Femur (tissue), 1 donor: ENCODE measurements at places on chromosomes 3 and 15.

- no peak for DNase-seq
These were observed 265.4 kb downstream of the VPS13C start for GRCh38 chr15:61794881-61795280.

- no peak for DNase-seq
These were observed 282.3 kb downstream of the SLC9A9 start for GRCh38 chr3:143565951-143566350.

DNA sequence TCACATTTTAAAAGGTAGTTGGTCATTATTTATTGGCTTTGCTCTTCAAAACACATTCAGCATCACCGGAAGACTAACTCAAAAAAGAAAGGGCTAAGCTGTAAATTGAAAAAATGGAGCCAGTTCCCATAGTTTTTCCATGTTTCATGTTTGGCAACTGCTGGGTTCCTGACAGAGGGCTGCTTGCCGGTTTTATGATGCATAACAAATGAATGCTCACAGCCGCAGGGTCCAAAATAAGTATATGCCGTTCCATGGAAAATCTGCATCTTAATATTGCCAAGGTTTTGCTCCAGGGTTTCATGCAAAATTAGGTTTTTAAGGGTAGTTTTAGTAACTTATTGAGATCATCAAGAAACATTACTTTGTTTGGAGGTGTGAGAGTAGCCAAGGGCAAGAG, 15.8 kb downstream of the SLC12A1 start:
- DNase-seq = peak; percentile 34

DNA sequence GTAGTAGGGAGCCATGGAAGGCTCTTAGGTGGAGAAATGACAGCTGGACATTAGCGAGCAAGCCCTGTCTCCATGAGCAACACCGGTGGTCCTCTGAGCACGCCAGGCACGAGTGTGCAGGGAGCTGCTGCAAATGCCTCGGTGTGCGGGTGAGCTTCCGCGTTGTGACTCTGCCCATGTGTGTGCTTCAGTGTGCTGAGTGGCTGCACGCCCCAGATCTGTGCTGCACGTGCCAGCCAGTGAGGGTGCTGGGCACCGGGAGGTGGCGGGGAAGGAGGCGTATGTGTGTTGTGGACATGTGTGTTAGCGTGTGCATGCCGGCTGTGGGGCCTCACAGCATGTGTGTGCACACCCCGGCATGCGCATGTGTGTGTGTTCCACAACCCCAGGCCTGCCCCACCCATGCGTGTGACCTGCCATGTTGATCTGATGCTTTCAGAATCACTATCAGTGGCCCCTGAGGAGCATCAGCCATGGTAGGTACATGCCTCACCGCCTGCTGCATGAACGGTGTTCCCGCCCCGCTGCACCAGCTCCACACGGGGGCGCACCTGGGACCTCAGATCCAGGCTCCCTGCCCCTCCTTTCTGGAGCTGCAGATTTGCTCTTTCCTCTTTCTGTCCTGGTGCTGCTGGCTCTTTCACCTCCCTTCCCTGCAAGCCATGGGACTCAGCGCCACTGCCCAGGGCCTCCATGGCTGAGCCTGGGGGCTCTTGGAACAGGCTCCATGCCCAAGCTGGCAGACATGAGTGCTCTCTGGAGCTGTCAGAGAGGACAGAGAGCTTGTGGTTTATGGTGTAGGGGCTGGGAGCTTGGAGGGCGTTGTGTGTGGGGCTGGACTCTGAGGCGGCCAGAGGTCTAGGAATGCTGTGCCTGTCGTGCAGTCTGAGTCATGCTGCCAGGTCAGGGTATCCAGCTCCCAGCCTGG, 169.4 kb downstream of the TBC1D2B start:
- no peak for DNase-seq

DNA sequence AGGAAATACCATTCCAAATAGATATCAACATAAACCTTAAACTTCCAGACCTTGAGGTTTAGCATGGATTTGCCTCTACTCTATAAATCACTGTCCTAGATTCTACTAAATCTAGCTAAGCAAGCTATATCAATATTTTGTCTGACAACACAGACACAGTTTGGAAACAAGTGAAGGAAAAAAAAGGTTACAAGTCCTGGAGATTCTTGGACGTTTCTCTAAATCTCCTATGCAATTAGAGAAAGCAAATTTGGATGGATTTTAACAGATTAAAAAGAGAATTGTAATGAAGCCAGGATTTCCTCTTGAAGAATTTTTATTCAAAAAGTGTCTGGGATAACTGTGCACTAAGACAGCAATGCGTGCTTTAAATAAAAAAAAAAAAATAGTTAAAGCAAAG, 441.1 kb upstream of the DPH6 start:
- DNase-seq = no peak

DNA sequence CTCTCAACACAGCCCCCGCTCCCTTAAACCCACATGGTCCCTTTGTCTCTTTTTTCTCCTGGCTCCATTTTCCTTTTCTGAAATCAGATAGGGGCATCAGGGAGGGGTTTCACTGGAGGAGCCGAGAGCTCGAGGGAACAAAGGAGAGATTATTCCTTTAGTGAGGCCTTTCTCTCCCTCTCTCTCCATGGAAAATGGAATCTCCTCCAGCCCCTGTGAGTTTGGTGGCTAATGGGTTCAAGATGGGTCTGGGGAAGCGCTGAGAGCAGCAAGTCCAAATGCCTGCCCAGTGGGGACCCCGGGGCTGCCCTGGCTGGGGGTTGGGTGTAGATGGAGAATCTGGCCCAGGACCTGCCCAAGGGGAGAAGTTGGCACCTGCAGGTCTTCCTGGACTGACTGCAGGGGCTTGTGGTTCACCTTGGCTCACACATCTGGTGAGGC, 56.8 kb downstream of the ITGA11 start:
- DNase-seq = peak; percentile 18

DNA sequence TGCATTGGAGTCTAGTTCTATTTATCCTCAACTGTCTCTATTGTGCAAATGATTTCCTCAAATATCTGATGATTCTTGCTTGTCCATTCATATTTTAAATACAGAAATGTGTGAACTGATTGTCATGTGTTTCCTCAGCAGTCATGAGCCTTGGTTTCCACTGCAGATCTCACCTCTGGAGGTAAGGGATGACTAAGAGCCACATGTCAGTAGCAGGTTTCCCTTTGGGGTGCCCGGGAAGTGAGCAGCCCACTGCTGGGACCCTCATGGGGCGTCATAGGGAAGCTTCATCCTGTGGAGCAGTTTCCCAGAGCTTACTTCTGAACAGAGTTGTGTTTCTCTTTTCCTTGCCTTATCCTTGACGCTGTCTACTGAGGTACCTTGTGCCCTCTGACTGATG, 149.2 kb upstream of the TOPAZ1 start:
- DNase-seq = no peak

- no peak for DNase-seq
These were observed 584.0 kb upstream of the LMCD1 start for GRCh38 chr3:7917443-7918151.

- peak; percentile 11 for DNase-seq
These were observed 2.4 kb downstream of the PFKFB4 start for GRCh38 chr3:48553886-48554845.

GRCh38 chr15:75869446-75869845, 26.2 kb downstream of the UBE2Q2 start:
- no peak for DNase-seq
